Stimulated activated CD4-positive, alpha-beta T cell treated with anti-CD3 and anti-CD28 coated beads, Interleukin-1b, Interleukin-23, amount 100 ng/mL, for 1 hour (primary cell): ENCODE measurements at places on chromosomes 11 and 22.

GRCh38 chr22:43852573-43853327, 9.6 kb downstream of the SULT4A1 start:
- no peak for DNase-seq

GRCh38 chr11:59800390-59801025, 10.1 kb downstream of the MRPL16 start:
- no peak for DNase-seq

GRCh38 chr11:28743061-28743550, 634.9 kb downstream of the METTL15 start:
- DNase-seq: no peak

DNA sequence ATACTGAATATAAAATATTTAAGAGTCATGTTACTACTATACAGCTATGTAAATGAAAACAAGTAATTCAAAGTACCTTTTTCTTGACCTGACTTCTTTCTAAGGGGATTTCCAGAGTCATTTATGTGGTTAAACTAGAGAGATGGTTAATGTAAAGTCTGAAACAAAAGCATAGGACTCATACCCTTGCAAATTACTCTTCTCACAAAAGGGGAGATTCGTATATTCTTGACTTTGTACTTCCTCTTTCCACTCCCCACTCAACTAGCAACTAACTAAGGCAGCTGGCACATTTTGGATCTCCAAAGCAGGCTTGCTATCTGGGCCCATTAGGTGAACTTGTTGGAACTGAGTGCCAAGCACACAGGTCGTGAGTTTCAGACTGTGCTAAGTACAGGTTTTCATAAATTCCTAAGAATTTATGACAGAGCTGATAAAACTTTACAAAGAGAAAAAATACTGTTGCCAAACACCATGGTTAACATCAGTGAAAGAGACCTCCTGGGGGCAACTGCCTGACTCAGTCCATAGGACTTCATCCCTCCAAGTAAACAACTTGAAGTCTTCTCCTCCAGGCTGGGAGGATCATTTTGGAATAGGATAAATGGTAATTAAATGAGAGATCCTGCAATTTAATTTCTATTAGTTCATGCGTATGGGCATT, 77.0 kb upstream of the DDI1 start:
- no peak for DNase-seq

- no peak for DNase-seq
Observed at GRCh38 chr22:31904651-31905050, 39.7 kb upstream of the YWHAH start.

DNA sequence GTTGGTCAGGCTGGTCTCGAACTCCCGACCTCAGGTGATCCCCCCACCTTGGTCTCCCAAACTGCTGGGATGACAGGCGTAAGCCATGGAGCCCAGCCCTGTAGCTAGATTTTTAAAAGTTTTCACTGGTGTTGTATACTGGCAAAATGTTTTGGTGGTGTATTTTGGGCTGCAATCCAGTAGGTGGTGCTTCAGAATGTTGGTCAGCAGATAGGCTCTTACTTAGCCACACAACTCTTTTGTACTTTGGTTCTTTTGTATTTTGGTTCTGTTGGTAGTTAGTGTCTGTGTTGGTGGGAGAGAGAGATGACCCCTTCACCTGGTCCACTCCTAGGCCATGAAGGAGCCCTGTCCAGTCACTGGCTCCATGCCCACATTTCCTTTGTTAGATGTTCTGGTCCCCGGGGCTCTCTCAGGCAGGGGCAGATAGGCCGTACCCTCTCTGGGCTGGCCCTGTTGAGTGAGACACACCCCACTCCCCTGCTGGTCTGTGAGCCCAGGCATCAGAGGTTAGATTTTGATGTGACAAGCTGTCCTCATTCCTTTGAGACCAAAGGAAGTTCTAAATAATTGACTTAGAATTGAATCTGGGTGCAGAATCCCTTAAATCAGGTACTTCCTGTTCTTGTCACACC, 123.8 kb downstream of the DDX10 start:
- no peak for DNase-seq
